Glutamatergic neuron (in vitro differentiated cells): ENCODE measurements at places on chromosomes 5 and 9. TPM values are rescaled to one million over a fixed set of nuclear protein-coding genes. Genes with fewer than 3 reads are reported as not detected.
A peak's percentile ranks its signal among the peaks of the same experiment; 100 is the strongest.

FOXI1 gene
- total RNA-seq: not detected

C6 gene
- total RNA-seq: not detected

IL5 gene
- not detected for total RNA-seq

TSSK1B gene
- 0.54 TPM for total RNA-seq

QRFP gene
- not detected for total RNA-seq

GRCh38 chr5:87686975-87687374 is 274.2 kb upstream of the CCNH start:
- H3K27ac ChIP-seq: no peak overlapping the region
- no peak for DNase-seq
- no peaks in the 10 kb centered on the region for H3K27me3 ChIP-seq
- H3K36me3 ChIP-seq: no peaks in the 10 kb centered on the region

GRCh38 chr5:123696921-123697341 is 185.0 kb downstream of the CSNK1G3 start:
- no peak overlapping the region for H3K4me3 ChIP-seq
- no peak overlapping the region for H3K27ac ChIP-seq
- H3K36me3 ChIP-seq: no peaks in the 10 kb centered on the region
- DNase-seq: no peak
- peaks cover 2% of the 10 kb centered on the region for H3K4me1 ChIP-seq

- H3K27me3 ChIP-seq: no peaks in the 10 kb centered on the region
- H3K27ac ChIP-seq: no peak overlapping the region
- no peak overlapping the region for H3K4me3 ChIP-seq
- DNase-seq: no peak
- no peaks in the 10 kb centered on the region for H3K4me1 ChIP-seq
Measured at GRCh38 chr5:144032375-144032774, 138.1 kb downstream of the YIPF5 start.

DNA sequence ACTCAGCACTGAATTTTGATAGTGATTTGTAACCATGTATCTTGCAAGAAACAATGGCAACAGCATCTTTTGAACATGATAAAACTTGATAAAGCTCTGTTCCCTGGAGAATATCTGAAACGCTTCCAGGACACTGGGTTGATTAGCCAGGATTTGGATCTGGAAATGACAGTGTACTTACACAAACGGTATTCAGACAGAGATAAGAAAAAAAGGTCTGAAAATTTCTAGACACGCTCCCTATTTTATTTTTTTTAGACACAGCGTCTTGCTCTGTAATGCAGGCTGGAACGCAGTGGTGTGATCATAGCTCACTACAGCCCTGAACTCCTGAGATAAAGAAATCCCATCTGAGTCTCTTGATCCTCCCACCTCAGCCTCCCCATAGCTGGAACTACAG is 109.0 kb downstream of the GNAQ start:
- peaks cover 6% of the 10 kb centered on the region for H3K36me3 ChIP-seq
- H3K4me1 ChIP-seq: peaks cover 16% of the 10 kb centered on the region
- H3K27me3 ChIP-seq: no peaks in the 10 kb centered on the region
- DNase-seq: no peak

DNA sequence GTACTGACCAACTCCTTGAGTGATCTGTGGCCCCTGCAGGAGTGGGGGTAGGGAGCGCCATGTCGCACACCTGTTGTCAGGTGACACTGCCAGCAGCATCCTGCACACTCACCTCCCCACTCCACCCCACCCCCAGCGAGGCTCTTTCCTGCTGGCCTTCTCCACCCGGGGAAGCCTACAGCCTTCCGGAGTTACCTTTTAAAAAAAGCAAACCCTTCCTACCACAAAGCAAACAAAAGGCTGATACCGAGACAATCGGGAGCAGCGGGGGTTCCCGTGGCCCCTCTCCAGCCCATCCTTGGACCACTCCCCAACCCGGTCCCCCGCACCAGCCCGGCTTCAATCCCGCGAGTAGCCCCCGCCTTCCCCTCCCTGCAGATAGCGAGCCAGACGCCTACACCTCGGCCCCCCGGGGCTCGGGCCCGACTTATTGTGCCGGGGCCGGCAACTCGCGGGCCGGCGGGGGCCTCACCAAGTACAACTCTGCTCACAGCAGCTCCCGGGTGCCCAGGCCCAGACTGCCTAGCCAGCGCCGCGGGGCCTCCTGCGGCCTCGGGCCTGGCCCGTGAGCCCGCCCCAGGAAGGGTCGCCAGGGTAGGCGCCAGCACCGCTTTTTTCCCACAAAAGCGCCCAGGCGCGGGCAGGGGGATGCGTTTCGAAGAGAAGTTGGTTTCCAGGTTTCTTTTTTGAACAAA is 724 bp downstream of the MACROH2A1 start:
- peak; percentile 40 for DNase-seq
- H3K4me3 ChIP-seq: peak overlapping the region; percentile 81
- peak overlapping the region; percentile 49 for H3K27ac ChIP-seq
- no peaks in the 10 kb centered on the region for H3K36me3 ChIP-seq
- H3K27me3 ChIP-seq: peaks cover 8% of the 10 kb centered on the region

GRCh38 chr5:143886651-143887638 is 75.0 kb downstream of the HMHB1 start:
- no peak for DNase-seq
- H3K36me3 ChIP-seq: no peaks in the 10 kb centered on the region
- peaks cover 16% of the 10 kb centered on the region for H3K4me1 ChIP-seq
- no peak overlapping the region for H3K27ac ChIP-seq
- peaks cover 2% of the 10 kb centered on the region for H3K27me3 ChIP-seq

DNA sequence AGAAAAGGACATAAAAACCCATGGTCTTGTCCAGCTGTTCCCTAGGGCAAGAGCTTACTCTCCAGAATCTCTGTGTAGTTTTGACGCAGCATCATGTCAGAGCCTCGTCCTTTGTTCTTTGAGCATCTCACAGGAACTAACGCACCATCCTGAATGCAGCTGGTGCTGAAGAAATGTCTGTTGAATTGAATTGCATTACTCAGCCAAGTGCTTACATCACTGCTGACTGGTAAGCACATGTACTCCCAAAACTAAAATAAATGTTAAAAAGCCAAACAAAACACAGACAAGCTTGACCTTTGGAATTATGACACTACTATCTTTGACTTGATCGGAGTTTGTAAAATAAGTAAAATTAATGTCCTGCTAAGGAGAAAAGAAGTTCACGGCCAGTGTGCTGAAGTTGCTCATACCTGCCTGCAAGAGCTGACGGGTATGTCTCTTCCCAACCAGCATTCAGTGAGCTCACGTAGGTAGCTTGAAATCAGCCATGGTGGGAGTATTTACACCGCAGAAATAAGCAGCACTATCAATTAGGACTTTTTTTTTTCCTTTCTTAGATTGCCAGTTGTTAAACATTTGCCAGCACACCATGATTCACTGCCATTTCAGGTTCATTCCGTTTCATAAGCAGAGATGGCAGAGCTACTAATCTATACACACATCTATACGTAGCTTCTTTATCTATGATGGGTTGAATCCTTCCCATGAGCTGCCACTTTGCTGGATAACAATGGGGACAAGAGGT is 310.6 kb upstream of the MSX2 start:
- H3K27ac ChIP-seq: no peak overlapping the region
- no peak overlapping the region for H3K4me3 ChIP-seq
- peaks cover 5% of the 10 kb centered on the region for H3K36me3 ChIP-seq
- H3K4me1 ChIP-seq: peaks cover 9% of the 10 kb centered on the region
- no peak for DNase-seq

DNA sequence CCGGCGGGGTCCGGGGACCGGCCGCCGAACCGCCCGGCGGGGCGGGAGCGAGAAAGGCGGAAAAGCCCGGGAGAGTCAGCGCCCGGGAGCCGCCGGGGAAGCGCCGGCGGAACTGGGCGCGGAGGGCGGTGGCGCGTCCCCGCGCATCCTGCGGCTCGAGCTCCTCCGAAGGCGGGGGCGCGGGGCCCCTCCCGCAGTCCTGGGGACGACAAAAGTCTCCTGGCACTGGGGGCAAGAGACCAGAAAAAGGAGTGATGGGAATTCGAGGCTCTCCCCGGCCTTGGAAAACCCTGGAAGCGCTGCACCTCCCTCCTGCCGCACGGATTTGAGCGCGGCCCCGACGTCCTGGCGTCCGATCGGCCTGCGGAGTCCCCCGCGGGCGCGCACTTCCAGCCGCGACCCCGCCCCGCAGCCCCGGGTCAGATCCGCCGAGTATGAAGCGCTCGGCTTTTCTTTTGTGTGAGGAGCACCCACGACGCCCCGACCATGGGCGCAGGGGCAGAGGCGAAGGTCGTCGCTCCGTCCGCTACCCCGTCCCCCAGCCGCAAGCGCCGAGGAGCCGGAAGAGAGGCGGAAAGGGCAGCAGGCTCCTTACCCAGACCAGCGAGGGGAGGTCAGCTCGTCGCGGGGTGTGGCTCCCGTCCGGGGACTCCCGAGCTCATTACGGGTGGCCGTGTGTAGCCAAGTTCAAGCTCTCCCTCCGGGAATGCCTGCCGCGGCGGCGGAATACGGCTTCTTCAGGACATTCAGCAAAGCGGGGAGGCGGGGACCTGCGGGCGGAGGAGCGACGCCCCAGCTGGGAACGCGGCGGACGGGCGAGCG is at the start of gene EPB41L4A:
TSS of gene EPB41L4A (minus strand) at position 114 of the 822 bp plus-strand sequence. CDS start 238 bp downstream, outside the sequence.
- H3K27me3 ChIP-seq: peaks cover 3% of the 10 kb centered on the region
- H3K27ac ChIP-seq: peak within 1 kb of the TSS; percentile 84
- peaks cover 17% of the 10 kb centered on the region for H3K4me1 ChIP-seq
- peak within 1 kb of the TSS; percentile 90 for H3K4me3 ChIP-seq
- peak; percentile 83 for DNase-seq
- no peaks in the 10 kb centered on the region for H3K36me3 ChIP-seq

DNA sequence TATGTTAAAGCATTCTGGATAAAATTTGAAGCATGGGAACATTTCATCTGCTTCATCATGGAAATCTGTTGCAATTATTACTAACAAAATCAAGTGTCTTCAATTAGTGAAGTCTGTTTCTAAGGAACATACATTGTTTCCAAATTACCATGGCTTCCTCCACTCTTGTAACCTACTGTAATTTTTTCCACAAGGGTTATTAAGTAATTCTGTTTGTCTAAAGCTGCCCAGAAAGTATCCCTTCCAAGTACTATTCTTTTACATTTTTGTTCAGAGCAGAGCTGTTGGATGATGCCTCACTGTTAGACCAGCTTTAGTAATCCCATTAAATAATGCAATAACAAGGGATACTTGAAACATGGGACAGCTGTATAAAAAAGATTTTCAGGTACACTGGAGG is 483.5 kb upstream of the CD180 start:
- no peak overlapping the region for H3K27ac ChIP-seq
- DNase-seq: no peak
- H3K4me3 ChIP-seq: no peak overlapping the region

- no peak overlapping the region for H3K4me3 ChIP-seq
- H3K4me1 ChIP-seq: no peaks in the 10 kb centered on the region
- no peak for DNase-seq
Measured at GRCh38 chr9:75812141-75812540, 78.3 kb upstream of the PCSK5 start.

GRCh38 chr5:77176429-77176828 is 34.1 kb upstream of the PDE8B start:
- DNase-seq: no peak
- peaks cover 6% of the 10 kb centered on the region for H3K27me3 ChIP-seq
- no peak overlapping the region for H3K27ac ChIP-seq
- no peaks in the 10 kb centered on the region for H3K36me3 ChIP-seq

DNA sequence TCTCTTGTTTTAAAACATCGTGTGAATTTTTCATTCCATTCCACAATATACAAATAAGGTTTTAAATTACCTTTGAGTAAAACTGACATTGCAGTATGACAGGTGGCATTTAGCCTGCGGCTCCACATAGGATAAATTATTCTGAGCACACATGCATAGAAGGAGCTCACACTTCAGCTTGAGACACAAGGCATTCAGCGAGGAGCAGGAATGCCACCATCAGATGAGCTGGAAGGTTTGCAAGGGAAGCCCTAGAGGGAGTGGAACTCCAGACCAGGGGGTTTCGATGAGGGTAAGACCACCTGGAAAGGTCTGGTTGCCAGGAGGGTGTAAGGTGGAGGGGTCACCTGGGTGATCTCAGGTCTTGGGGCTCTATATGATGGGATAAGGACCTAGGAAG is 259.0 kb upstream of the ADRA1B start:
- peaks cover 14% of the 10 kb centered on the region for H3K4me1 ChIP-seq
- H3K4me3 ChIP-seq: no peak overlapping the region
- DNase-seq: no peak
- no peaks in the 10 kb centered on the region for H3K36me3 ChIP-seq

- peaks cover 4% of the 10 kb centered on the region for H3K4me1 ChIP-seq
- no peaks in the 10 kb centered on the region for H3K27me3 ChIP-seq
- no peak overlapping the region for H3K4me3 ChIP-seq
Measured at GRCh38 chr9:113771199-113771598, 104.9 kb upstream of the ZNF618 start.

- H3K27ac ChIP-seq: no peak overlapping the region
- no peak overlapping the region for H3K4me3 ChIP-seq
- H3K27me3 ChIP-seq: no peaks in the 10 kb centered on the region
- DNase-seq: no peak
- no peaks in the 10 kb centered on the region for H3K4me1 ChIP-seq
- no peaks in the 10 kb centered on the region for H3K36me3 ChIP-seq
Measured at GRCh38 chr9:265209-265870, 50.7 kb downstream of the DOCK8 start.

DNA sequence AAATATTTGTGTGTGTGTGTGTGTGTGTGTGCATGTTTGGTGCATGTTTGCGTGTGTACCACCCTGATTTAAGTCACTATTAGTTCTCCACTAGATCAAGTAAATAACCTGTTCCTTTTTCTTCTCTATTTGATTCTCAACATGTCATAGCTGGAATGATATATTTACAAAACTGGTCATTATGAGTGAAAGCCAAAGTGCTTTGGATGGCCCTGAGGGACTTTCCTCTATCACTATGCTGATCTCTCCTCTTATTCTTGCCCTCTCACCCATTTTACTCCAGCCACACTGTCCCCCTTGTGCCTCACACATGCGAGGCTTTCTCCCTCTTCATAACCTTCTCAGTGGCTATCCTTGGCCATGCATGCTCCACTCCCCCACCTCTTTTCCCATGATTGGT is 144.6 kb upstream of the NMUR2 start:
- H3K4me3 ChIP-seq: no peak overlapping the region
- DNase-seq: no peak
- no peaks in the 10 kb centered on the region for H3K36me3 ChIP-seq

DNA sequence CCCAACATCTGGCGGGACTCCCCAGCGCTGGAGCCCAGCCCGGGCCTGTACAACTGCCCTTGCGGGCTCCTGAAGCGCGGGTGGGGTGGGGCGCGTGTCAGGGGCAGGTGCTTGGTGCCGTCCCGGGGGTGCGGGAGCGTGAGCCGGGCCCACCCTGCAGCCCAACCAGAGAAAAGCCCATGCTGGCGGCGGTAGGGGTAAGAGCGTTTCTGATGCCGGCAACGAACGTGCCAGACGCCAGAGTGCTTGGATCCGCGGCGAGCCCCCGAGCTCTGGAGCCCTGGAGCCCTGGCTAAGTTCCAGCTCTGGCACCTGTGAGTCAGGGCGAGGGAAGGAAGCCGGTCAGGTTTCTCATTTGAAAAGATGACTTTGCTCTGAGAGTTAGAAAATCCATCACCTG is 58.0 kb downstream of the ZNF510 start:
- no peaks in the 10 kb centered on the region for H3K4me1 ChIP-seq
- no peak overlapping the region for H3K27ac ChIP-seq
- no peaks in the 10 kb centered on the region for H3K27me3 ChIP-seq
- H3K36me3 ChIP-seq: peaks cover 21% of the 10 kb centered on the region
- H3K4me3 ChIP-seq: no peak overlapping the region

- peaks cover 4% of the 10 kb centered on the region for H3K36me3 ChIP-seq
- H3K4me3 ChIP-seq: no peak overlapping the region
- H3K27ac ChIP-seq: no peak overlapping the region
- H3K4me1 ChIP-seq: no peaks in the 10 kb centered on the region
- peaks cover 5% of the 10 kb centered on the region for H3K27me3 ChIP-seq
Measured at GRCh38 chr9:133672503-133673257, 36.5 kb downstream of the DBH start.
